ENCODE measurements at places on chromosomes 12 and 14.

- no peak for DNase-seq
These were observed 12.7 kb upstream of the OAS2 start for GRCh38 chr12:112965643-112966042.

DNA sequence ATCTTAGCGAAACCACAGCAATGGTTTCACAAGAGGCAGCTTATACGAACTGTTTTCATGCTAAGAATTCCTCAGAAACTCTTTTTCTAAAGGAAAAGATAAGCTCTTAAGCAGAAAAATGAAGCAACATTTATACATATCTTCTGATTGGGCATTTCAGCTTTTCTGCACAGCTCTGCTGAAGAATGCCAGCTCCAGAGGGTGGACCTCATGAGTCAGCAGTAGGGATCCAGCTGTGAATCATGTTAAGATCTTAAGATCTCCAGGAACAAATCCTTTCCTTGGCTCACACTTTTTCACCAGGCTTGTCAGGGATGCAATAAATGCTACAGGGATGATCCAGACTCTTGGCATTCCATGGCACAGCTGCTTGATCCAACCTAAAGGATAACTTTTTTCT lies 477.1 kb upstream of the CCDC196 start:
- no peak for DNase-seq

- DNase-seq, result no peak
These were observed 14.0 kb upstream of the SELPLG start for GRCh38 chr12:108647585-108648287.

- DNase-seq, result no peak
These were observed 9.0 kb downstream of the RPS6KL1 start for GRCh38 chr14:74913986-74914573.

GRCh38 chr12:67957383-67957782 lies 31.9 kb upstream of the IFNG-AS1 start:
- no peak for DNase-seq

GRCh38 chr14:48670939-48671338 lies 915.2 kb downstream of the RPS29 start:
- no peak for DNase-seq

- no peak for DNase-seq
These were observed 3.9 kb downstream of the CEBPE start for GRCh38 chr14:23115039-23115731.

DNA sequence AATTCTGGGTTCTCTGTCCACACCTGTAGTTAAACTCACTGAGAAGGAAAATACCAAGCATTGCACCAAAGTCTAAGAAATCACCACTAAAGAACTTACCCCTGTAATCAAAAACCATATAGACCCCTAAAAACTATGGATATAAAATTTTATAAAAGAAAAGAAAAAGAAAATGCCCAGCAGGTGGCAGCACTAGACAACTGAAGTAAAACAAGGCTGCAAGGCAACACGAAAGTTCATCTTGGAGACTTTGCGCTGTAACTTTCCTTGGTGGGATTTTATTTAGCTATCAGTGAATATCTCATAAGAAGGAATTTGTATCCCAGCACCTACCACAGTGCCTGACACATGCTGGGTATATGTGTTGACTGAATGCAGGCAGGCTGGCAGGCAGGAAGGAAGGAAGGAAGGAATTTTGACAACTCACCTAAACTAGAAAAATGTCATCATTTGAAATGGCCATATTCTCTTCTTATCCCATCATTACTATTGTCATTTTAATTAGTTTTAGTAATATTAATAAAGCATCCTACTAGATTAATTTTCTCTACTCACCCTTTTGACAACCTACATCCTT lies 68.2 kb upstream of the ETV6 start:
- peak; percentile 42 for DNase-seq

GRCh38 chr12:69415471-69416275 lies 54.5 kb upstream of the FRS2 start:
- no peak for DNase-seq

- no peak for DNase-seq
These were observed 22.3 kb downstream of the SNW1 start for GRCh38 chr14:77738559-77739250.

DNA sequence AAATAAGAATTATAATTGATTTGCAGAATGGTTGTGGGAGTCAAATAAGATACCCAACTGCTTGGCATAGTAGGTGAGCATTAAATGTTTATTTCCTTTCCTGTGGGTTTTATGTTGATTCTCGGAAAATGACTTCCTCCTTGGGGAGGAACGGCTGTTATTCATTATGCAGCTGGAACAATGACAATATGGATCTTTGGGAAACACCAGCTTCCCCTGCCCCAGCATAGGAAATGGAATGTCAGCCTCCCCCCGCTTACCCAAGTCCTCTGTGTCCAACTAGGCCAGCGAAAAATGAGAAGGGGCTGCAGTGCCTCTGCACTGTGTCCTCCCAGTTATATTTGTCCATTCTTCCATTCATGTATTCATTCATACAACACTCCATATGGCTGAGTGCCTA lies 11.7 kb upstream of the CCDC177 start:
- no peak for DNase-seq

DNA sequence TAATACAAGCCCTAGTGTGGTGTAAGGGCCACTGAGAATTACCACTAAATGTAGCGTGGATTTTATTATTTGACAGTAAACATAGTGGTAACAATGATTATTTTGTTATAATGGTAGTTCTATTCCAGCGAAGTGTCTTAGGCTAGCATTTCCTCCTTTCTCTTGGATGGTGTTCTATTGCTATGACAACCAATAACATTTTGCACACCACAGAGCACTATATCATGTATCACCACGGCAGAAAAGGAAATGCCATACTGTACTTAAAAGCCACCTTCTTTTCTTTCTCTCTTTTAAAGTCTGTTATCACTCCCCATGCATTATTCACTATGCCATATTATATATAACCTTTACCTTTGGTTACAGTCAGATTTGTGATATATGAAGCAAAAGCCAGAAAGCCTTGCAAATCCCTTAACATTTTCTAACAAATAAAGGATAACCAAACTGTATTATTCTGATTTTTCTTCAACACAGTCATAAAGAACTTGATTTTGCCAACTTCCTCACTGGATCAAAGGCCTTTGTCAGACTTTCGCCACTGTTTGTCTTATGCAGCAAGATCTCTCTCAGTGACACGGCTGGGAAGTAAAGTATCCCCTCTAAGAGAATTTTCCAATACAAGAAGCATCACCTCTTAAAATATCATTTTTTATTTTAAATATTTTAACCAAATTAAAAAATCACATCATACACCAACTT lies 195.8 kb downstream of the FOXN3 start:
- DNase-seq, result no peak

GRCh38 chr12:103883908-103884307 lies 42.9 kb upstream of the NT5DC3 start:
- DNase-seq, result no peak

DNA sequence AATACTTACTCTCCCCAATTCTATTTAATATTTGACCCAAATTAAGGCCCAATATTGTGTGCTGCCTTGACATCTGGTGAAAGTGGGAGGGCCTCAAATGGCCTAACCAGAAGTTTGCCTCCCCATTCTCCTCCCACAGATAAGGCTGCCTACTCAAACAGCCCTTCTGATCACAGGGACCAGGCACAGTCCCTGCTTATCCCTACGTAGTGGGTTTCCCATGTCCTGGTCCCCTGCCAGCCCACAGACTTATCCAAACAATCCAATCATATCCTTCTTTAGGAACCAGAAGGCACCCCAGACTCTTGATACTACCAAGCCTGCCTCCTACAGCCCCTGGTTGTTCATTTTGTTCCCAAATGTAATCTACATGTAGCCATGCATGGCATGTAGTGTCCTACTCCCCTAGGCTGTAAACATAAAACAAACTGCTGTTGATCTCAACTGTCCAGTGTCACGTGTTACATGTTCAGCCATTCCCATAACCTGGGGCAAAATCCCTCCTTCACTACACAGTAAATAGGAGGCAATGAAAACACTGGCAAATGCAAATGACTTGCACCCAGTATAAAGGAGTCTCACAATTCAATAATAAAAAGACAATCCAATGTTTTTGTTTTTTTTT lies 49.3 kb downstream of the EEA1 start:
- no peak for DNase-seq

DNA sequence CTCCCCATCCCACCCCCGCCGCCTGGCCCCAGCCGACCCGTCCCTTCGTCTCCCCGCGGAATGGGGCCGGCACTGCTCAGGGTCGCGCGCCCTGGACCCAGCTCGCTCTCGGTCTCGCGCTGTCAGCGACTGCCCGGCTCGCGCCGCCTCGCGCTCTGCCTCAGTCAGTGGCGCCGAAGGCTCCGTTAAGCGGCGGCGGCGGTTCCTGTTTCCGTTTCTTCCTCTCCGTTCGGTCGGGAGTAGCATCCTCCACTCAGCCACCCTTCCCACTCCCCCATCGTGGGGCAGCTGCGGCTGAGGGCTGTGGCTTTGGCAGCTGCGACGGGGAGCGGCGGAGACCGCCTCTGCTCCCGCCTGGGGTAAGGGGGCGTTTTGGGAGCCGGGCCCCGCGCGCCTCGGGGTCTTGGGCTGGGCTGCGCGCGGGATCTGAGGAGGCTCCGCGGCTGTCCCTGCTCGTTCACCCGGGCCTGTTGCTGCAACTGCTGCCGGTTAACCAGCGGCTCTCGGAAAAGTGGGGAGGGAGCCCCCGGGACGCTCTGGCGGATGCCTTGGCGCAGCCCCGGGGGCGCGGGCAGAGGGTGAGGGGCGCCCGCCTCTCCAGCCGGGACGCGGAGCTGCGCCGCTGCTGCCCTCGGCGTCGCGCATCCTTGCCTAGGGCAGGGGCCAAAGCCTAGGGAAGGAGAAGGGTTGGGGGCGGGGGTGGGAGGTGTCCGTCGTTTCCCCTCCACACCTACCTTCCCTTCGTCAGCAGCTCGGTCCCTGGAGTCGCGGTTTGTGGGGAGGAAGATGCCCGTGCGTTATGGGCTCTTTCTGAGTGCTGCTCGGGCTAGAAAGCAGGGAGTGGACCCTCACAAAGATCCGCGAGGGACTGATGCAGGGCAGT lies 567 bp downstream of the FUT8 start:
- DNase-seq, result peak; percentile 30

- no peak for DNase-seq
These were observed 5.0 kb upstream of the E2F7 start for GRCh38 chr12:77070382-77070781.

DNA sequence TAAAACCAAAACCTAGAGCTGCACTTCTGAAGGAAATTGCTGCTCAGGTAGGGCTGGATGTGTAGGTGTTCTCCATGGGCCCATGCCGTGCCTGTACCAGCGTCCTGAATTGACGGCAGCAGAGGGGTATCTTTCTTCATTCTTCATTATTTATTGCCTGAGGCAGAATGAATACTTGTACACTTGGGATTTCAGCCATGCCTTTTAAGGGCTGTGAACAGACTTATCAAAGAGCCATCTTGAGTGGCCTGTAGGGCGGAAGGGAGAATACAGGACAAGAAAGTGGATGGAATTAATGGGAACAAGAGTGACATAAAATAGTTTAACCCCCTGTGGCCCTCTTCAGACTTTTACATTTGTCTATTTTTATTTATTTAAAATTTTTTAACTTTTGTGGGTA lies 61.4 kb downstream of the RASSF3 start:
- no peak for DNase-seq
